Lung (tissue), 17 donors: ENCODE measurements at places on chromosomes 2 and 18. TPM values are rescaled to one million over a fixed set of nuclear protein-coding genes. Genes with fewer than 3 reads are reported as not detected.

DNA sequence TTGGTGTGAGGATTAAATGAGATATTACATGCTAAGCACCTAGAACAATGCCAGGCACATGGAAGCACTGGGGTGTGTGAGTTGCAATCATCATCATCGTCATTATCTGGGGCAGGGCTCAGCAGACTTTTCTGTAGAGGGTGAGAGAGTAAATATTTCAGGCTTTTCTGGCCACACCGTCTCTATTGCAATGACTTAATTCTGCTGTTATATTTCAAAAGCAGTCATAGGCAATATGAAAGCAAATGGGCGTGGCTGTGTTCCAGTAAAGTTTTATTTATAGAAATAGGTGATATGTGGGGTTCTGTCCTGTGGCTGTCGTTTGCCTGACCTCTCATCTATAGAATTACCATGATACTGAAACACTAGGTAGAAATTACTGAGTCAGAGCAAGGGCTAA lies 60.6 kb downstream of the IL1R2 start:
- peaks cover 9% of the 10 kb centered on the region for H3K4me1 ChIP-seq
- no peaks in the 10 kb centered on the region for H3K36me3 ChIP-seq
- no peak overlapping the region for H3K27ac ChIP-seq
- H3K27me3 ChIP-seq = no peaks in the 10 kb centered on the region

GPR35 gene
- total RNA-seq = 4.4 TPM

GRCh38 chr2:129464036-129464435 lies 515.4 kb upstream of the RAB6C start:
- H3K27ac ChIP-seq = no peak overlapping the region
- no peaks in the 10 kb centered on the region for H3K4me1 ChIP-seq
- no peak for DNase-seq
- H3K4me3 ChIP-seq = no peak overlapping the region
- no peaks in the 10 kb centered on the region for H3K27me3 ChIP-seq
- no peaks in the 10 kb centered on the region for H3K36me3 ChIP-seq

DNA sequence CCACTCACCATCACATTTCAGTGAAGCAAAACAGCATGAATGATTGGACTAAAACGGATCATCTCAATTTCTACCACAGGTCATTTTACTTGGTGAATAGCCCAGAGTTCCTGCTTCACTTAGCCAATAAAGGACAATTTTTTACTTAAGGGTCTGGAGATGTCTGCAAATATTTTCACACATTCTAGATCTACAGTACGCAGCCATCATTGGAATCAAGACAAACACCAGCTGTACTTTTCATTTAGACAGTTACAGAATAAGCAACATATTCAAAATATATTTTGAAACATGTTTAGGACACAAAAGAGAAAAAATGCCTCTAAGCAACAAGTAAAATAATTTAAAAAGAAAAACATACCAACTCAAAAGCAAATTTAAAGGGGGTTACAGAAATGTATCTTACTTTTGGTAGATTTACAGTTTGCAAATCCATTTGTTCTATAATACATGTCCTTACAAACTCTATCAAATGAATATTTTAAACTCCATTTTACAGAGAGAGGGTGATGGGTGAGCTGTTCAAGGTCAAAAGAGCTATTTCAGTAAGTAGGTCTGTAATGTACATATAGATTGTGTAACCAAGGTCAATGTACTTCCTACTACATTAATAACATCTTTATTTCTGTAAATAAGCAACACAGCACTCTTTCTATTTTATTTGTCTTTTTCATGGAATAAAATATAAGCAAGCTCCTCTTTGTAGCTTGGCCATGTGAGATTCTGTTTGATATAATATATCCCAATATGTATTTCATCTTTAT lies 13.4 kb downstream of the PPP1R1C start:
- H3K27ac ChIP-seq = no peak overlapping the region
- H3K27me3 ChIP-seq = no peaks in the 10 kb centered on the region
- peaks cover 2% of the 10 kb centered on the region for H3K4me1 ChIP-seq
- no peaks in the 10 kb centered on the region for H3K36me3 ChIP-seq
- no peak overlapping the region for H3K4me3 ChIP-seq

GRCh38 chr2:118638453-118638852 lies 209.0 kb downstream of the EN1 start:
- DNase-seq = no peak
- H3K4me1 ChIP-seq = no peaks in the 10 kb centered on the region
- H3K36me3 ChIP-seq = no peaks in the 10 kb centered on the region
- H3K27ac ChIP-seq = no peak overlapping the region
- no peak overlapping the region for H3K4me3 ChIP-seq

- peaks cover 8% of the 10 kb centered on the region for H3K4me1 ChIP-seq
- no peaks in the 10 kb centered on the region for H3K36me3 ChIP-seq
- no peak overlapping the region for H3K27ac ChIP-seq
- H3K27me3 ChIP-seq = no peaks in the 10 kb centered on the region
Observed at GRCh38 chr2:144270951-144271350, 249.0 kb downstream of the ZEB2 start.

- H3K27me3 ChIP-seq = no peaks in the 10 kb centered on the region
- no peak overlapping the region for H3K27ac ChIP-seq
- H3K4me3 ChIP-seq = no peak overlapping the region
- H3K4me1 ChIP-seq = peaks cover 10% of the 10 kb centered on the region
- H3K36me3 ChIP-seq = no peaks in the 10 kb centered on the region
Observed at GRCh38 chr2:96526101-96526591, 10.4 kb upstream of the ARID5A start.

- H3K27me3 ChIP-seq = no peaks in the 10 kb centered on the region
- no peak overlapping the region for H3K4me3 ChIP-seq
- H3K36me3 ChIP-seq = no peaks in the 10 kb centered on the region
- peaks cover 3% of the 10 kb centered on the region for H3K4me1 ChIP-seq
- no peak overlapping the region for H3K27ac ChIP-seq
Observed at GRCh38 chr18:55092166-55092565, 132.9 kb upstream of the CCDC68 start.

COLEC12 gene
- 40.2 TPM for total RNA-seq

DNA sequence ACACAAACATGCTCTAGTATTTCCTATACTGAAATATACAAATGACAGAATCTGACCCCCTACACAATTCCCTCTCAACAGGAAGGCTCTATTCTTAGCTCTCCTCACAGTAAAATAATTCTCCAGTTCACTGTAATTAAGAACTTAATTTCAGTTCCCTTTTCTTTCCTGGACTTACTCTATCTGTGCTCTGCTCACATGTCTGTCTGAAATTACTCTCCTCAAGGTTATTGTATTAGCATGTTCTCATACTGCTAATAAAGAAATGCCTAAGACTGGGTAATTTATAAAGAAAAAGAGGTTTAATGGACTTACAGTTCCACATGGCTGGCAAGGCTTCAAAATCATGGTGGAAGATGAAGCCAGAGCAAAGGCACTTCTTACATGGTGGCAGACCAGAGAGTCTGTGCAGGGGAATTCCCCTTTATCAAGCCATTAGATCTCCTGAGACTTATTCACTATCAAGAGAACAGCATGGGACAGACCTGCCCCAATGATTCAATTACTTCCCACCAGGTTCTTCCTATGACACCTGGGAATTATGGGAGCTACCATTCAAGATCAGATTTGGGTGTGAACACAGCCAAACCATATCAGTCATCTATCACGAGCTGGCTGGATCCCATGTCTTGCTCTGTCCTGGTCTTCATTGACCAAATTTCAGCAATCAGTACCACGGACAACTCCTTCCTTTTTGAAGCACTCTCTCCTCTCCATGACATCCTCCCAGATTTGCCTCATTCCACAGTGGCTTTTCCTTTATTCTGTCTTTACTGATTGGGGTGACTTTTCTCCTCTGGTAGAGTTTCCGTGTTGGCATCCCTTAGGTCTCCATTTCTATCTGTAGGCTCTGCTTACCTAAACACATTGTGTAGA lies 110.9 kb downstream of the GALR1 start:
- H3K27me3 ChIP-seq = peaks cover 4% of the 10 kb centered on the region
- no peak overlapping the region for H3K4me3 ChIP-seq
- no peak overlapping the region for H3K27ac ChIP-seq

DNA sequence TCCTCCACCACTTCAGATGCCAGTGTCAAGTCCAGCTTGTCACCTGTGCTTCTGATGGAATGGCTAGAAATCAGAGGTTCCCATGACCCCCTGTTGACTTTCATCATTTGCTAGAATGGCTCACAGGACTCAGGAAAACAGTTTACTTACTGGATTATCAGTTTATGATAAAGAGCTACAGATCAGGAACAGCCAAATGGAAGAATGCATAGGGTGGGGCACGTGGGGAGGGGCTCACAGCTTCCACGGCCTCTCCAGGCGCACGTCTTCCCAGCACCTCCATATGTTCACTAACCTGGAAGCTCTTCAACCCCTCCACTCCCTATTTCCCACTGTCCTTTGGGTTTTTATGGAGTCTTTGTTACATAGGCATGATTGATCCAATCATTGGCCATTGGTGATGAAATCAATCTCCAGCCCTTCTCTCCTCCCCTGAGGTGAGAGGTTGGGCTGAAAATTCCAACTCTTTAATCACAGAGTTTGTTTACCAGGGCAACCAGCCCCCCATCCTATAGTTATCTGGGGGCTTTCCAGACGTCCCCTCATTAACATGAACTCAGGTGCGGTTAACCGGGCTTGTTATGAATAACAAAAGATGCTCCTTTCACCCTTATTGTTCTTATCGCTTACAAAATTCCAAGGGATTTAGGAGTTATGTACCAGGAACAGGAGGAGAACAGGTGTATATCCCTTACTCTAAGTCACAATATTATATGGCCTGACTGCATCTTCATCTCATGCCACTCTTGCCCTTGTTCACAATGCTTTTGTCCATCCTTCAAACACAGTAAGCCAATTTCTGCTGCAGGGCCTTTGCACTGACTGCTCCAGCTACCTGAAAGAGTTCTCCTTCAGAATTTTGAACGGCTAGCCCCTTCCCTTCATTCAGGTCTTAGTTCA lies 35.2 kb downstream of the ANXA4 start:
- no peak overlapping the region for H3K4me3 ChIP-seq
- H3K4me1 ChIP-seq = peaks cover 6% of the 10 kb centered on the region
- H3K36me3 ChIP-seq = no peaks in the 10 kb centered on the region
- DNase-seq = no peak
- no peaks in the 10 kb centered on the region for H3K27me3 ChIP-seq

GREB1 gene
- 2.9 TPM for total RNA-seq

- H3K4me3 ChIP-seq = no peak overlapping the region
- H3K27ac ChIP-seq = no peak overlapping the region
- H3K4me1 ChIP-seq = peaks cover 3% of the 10 kb centered on the region
- DNase-seq = no peak
- H3K36me3 ChIP-seq = no peaks in the 10 kb centered on the region
Observed at GRCh38 chr2:127423880-127424279, 5.7 kb downstream of the PROC start.

- H3K27ac ChIP-seq = no peak overlapping the region
- no peak overlapping the region for H3K4me3 ChIP-seq
- H3K36me3 ChIP-seq = peaks cover 3% of the 10 kb centered on the region
- H3K4me1 ChIP-seq = no peaks in the 10 kb centered on the region
Observed at GRCh38 chr2:109459485-109459884, 154.3 kb downstream of the SEPTIN10 start.
